ENCODE measurements at places on chromosomes 7 and 10.

- no peaks in the 10 kb centered on the region for H3K27me3 ChIP-seq
- no peaks in the 10 kb centered on the region for H3K4me1 ChIP-seq
- H3K4me3 ChIP-seq: no peak overlapping the region
- peaks cover 40% of the 10 kb centered on the region for H3K36me3 ChIP-seq
- DNase-seq: no peak
Observed at GRCh38 chr10:114442091-114442630, 37.9 kb upstream of the AFAP1L2 start.

- no peaks in the 10 kb centered on the region for H3K27me3 ChIP-seq
- no peak overlapping the region for H3K27ac ChIP-seq
- no peaks in the 10 kb centered on the region for H3K36me3 ChIP-seq
- H3K4me3 ChIP-seq: no peak overlapping the region
- H3K4me1 ChIP-seq: no peaks in the 10 kb centered on the region
- no peak for DNase-seq
Observed at GRCh38 chr10:101323495-101323894, 30.5 kb upstream of the BTRC start.

GRCh38 chr7:124051681-124052377 lies 19.0 kb upstream of the TMEM229A start:
- no peak overlapping the region for H3K4me3 ChIP-seq
- no peaks in the 10 kb centered on the region for H3K36me3 ChIP-seq
- DNase-seq: no peak

- H3K4me3 ChIP-seq: no peak overlapping the region
- DNase-seq: no peak
- H3K27me3 ChIP-seq: no peaks in the 10 kb centered on the region
- H3K36me3 ChIP-seq: peaks cover 33% of the 10 kb centered on the region
- no peaks in the 10 kb centered on the region for H3K4me1 ChIP-seq
Observed at GRCh38 chr7:151592868-151593486, 73.3 kb upstream of the RHEB start.

DNA sequence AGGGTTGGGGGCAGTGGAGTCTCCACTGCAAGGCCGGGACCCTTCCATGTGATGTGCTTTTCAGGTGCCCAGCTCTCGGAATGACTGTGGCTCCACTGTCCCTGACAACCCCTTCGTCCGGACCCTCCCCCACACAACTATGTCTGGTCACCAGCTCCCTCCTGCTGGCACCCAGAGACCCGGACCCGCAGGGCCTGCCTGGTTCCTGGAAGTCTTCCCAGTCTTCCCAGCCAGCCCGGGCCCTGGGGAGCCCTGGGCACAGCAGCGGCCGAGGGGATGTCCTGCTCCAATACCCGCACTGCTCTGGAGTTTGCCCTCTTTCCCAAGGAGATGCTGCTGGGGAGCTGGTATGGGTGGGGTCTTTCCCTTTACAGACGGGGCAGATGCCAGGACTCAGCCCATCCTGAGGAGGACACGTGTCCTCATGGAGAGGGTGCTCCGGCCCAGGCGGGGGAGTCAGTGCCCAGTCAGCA lies 5.5 kb downstream of the ATP6V0E2 start:
- H3K4me1 ChIP-seq: peaks cover 9% of the 10 kb centered on the region
- H3K36me3 ChIP-seq: peaks cover 44% of the 10 kb centered on the region
- H3K27ac ChIP-seq: no peak overlapping the region
- no peak for DNase-seq
- no peak overlapping the region for H3K4me3 ChIP-seq

- no peaks in the 10 kb centered on the region for H3K36me3 ChIP-seq
- no peaks in the 10 kb centered on the region for H3K27me3 ChIP-seq
- H3K4me3 ChIP-seq: no peak overlapping the region
- H3K27ac ChIP-seq: no peak overlapping the region
- DNase-seq: no peak
Observed at GRCh38 chr7:123782071-123782798, 33.4 kb upstream of the WASL start.

DNA sequence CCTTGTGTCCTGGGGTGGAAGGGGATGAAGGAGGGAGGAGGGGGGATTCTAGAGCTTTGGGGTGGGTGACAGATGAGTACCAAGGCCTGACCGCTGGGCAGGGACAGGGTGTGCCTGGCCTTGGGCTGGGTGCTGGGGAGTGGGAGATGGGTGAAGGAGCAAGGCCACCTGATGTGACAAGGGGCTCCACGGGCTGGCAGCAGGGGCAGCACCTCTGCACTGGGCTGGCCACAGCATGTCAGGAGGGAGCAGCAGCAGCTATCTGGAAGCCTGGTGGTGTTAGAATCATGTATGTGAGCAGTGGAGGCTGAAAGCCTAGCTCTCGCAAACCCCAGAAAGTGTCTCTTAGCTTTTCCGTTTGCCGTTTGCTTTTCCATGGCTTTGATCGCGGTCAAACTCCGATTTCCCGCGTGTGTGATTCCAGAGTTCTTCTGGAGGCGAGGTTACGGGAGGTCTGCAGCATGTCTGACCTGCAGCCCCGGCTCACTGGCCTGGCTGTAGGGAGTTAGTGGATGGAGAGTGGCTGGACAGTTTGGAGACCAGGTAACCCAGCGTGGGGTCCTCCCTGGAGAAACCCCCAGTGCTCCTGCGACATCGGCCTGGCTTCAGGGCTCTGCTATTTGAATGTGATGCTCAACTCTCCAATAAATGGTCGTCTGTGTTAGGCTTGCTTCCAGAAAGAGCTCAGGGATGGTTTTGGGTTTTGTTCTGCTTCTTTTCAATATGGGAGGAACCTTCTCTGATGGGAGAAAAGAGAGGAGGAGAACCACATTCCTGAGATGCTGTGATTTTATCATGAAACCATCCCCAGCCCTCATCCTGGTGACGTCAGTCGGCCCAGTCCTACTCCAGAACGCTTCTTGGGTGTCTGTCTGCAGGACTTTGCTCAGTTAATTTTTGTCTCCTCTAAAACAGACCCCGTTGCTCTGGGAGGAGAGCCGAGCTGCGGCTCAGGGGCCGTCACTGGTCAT lies 105.5 kb downstream of the CUX1 start:
- H3K27ac ChIP-seq: no peak overlapping the region
- no peak overlapping the region for H3K4me3 ChIP-seq
- no peaks in the 10 kb centered on the region for H3K36me3 ChIP-seq
- H3K27me3 ChIP-seq: no peaks in the 10 kb centered on the region
- H3K4me1 ChIP-seq: no peaks in the 10 kb centered on the region
- no peak for DNase-seq

- no peaks in the 10 kb centered on the region for H3K4me1 ChIP-seq
- DNase-seq: no peak
- no peaks in the 10 kb centered on the region for H3K36me3 ChIP-seq
- H3K27ac ChIP-seq: no peak overlapping the region
Observed at GRCh38 chr10:130339091-130339490, 202.9 kb downstream of the GLRX3 start.

- no peak overlapping the region for H3K27ac ChIP-seq
- no peak overlapping the region for H3K4me3 ChIP-seq
- DNase-seq: no peak
- no peaks in the 10 kb centered on the region for H3K4me1 ChIP-seq
- H3K36me3 ChIP-seq: no peaks in the 10 kb centered on the region
Observed at GRCh38 chr7:36765605-36766004, 41.3 kb upstream of the AOAH start.

GRCh38 chr7:1219498-1219897 lies 13.2 kb upstream of the UNCX start:
- no peaks in the 10 kb centered on the region for H3K36me3 ChIP-seq
- H3K27ac ChIP-seq: no peak overlapping the region
- H3K4me3 ChIP-seq: no peak overlapping the region
- DNase-seq: no peak
- H3K27me3 ChIP-seq: no peaks in the 10 kb centered on the region
- H3K4me1 ChIP-seq: no peaks in the 10 kb centered on the region

DNA sequence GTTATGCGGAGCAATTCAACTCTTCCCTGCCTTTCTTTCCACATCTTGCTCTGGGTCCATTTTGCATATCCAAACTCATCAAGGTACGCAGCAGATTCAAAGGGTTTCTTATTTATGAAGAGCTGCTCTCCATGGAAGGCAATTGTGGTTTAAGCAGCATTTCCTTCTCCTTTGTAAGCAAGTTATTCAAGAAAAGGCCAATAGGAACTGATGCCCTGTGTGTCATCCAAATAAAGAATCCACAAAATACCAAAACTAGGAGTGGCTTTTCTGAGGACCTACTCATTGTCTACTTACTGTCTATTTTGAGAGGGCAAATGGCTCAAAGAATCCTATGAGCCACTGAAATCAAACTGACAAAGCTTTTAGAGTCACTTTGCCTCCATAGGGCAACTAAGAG lies 253.1 kb downstream of the PTEN start:
- H3K36me3 ChIP-seq: no peaks in the 10 kb centered on the region
- H3K27ac ChIP-seq: no peak overlapping the region
- H3K27me3 ChIP-seq: no peaks in the 10 kb centered on the region
- no peak for DNase-seq

- no peaks in the 10 kb centered on the region for H3K4me1 ChIP-seq
- no peak for DNase-seq
- H3K36me3 ChIP-seq: no peaks in the 10 kb centered on the region
- H3K27me3 ChIP-seq: no peaks in the 10 kb centered on the region
- no peak overlapping the region for H3K27ac ChIP-seq
- H3K4me3 ChIP-seq: no peak overlapping the region
Observed at GRCh38 chr7:99707096-99707495, 27.3 kb upstream of the CYP3A5 start.

DNA sequence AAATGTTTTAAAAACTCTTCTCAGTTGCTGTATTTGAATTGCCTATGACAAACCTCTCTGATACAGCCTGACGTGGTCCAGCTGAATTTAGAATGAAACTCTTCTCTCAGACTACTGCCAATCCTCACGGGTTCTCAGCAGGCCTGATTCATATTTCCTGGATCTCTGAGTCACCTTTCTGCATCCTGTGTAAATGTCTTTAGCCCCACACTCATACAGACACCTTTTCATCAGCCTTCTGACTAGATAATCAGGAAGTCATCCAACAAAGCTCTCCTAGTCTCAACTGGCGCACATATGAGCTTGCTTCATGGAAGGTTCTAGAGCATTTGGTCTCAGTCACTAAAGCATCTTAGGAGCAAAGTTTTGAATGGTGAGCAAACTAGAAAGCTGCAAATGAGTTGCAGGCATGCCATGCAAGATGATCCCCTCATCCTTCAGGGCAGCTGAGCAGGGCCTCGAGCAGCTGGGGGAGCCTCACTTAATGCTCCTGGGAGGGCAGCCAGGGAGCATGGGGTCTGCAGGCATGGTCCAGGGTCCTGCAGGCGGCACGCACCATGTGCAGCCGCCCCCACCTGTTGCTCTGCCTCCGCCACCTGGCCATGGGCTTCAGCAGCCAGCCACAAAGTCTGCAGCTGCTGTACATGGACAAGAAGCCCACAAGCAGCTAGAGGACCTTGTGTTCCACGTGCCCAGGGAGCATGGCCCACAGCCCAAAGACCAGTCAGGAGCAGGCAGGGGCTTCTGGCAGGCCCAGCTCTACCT lies 182.8 kb downstream of the ARHGAP12 start:
- H3K4me1 ChIP-seq: no peaks in the 10 kb centered on the region
- H3K4me3 ChIP-seq: no peak overlapping the region
- H3K36me3 ChIP-seq: no peaks in the 10 kb centered on the region
- no peak overlapping the region for H3K27ac ChIP-seq

DNA sequence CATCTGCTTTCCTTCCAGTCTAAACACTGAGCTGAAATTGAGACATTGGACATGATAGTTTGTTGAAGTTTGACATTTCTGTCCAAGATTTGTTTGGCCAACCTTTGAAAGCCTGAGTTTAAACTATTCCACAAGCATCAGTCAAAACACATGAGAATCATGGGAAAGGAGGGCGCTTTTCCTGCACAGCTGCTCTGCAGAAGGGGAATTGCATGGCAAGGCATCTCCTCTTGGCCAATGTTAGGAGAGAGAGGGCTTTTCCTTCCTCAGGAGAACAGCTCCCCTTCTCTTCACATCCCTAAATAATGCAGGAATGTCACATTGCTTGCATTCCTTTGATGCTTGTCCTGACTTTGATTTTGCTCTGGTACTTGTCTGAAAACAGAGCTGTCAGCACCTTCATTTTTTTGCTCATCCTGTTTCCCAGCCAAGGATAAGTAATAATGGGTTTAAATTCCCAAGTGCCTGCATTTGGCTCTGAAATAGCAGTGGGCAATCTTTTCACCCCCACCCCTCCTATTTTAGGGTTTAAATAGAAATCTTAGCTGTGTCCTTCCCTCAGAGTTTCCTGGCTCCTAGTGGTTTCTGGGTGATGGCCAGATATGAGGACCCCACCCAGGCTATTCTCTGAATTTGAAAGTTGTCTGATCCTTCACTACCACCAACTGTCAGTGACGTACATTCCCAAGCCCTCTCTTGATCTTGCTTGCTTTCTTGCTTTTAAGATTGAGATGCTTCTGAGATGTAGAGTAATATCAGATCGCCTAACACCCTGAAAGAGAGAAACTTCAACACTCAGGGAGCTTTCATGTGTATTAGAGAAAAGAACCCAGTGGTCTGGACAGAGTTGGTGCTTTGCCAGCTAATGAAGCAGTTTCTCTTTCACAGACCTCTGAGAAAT lies 75.2 kb upstream of the NPVF start:
- no peak overlapping the region for H3K4me3 ChIP-seq
- DNase-seq: no peak

- no peaks in the 10 kb centered on the region for H3K4me1 ChIP-seq
- no peak for DNase-seq
- H3K27me3 ChIP-seq: no peaks in the 10 kb centered on the region
- H3K36me3 ChIP-seq: no peaks in the 10 kb centered on the region
- no peak overlapping the region for H3K4me3 ChIP-seq
Observed at GRCh38 chr7:138935465-138936011, 45.7 kb downstream of the KIAA1549 start.

- DNase-seq: no peak
Observed at GRCh38 chr7:77258593-77258992, 59.0 kb upstream of the FGL2 start.

- DNase-seq: no peak
- H3K36me3 ChIP-seq: no peaks in the 10 kb centered on the region
Observed at GRCh38 chr7:55387062-55387965, 22.2 kb downstream of the LANCL2 start.

GRCh38 chr10:66564287-66564686 lies 361.5 kb upstream of the LRRTM3 start:
- no peak overlapping the region for H3K4me3 ChIP-seq
- H3K4me1 ChIP-seq: no peaks in the 10 kb centered on the region
- H3K27ac ChIP-seq: no peak overlapping the region
- H3K27me3 ChIP-seq: no peaks in the 10 kb centered on the region

DNA sequence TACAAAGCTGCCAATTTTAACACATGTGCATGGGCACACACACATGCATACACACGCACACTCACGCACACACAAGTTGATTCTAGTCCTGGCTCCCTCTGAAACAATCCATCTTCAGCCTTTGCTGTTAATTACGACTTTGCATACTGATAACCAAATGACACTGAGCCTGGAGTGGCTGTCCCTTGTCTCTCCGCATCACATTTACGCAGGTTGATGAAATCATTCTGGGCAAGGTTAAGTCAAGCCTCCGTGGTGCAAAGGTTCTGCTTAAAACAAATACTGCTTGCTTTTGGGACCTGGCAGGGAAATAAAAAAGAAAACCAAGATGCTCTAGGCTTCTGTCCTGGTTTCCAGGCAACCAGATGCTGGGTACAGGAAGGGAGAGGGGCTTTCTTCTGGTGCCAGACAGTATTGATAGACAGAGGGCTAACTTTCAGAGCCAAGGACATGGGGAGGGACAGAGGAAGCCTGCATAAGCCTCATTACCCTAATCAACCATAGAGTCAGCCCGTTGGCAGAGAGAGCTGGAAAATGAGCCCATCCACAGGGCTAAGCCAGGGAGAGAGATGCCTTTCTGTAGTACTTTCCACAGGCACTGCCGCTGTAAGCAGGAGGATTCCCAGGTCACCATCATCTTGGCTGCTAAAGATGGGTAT lies 233.0 kb downstream of the WDR11 start:
- H3K27me3 ChIP-seq: no peaks in the 10 kb centered on the region
- no peak overlapping the region for H3K27ac ChIP-seq
- DNase-seq: no peak
- no peaks in the 10 kb centered on the region for H3K36me3 ChIP-seq
- H3K4me3 ChIP-seq: no peak overlapping the region
